ENCODE measurements at places on chromosomes 2 and 18.

- DNase-seq, result no peak
Observed at GRCh38 chr2:120014226-120014980, 1.5 kb downstream of the EPB41L5 start.

GRCh38 chr2:224883700-224884099 lies 158.6 kb downstream of the DOCK10 start:
- DNase-seq, result no peak

DNA sequence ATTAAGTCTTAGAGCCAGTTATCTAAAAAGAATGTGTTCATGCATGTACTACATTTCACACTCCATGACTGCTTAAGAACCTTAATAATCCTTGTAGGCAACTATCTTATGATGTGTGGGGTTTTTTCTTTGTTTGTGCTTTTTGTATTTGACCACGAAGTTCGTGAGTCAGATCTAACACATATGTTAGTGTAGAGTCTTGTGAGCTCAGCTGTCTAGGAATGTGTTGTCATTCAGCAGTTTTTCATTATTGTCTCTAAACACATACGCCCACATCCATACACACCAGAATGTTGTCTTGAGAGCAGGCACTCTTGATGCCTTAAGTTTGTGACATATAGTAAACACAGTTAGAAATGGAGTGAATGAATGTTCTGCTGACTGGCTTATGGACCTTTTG lies 38.4 kb downstream of the CAB39 start:
- DNase-seq, result no peak

DNA sequence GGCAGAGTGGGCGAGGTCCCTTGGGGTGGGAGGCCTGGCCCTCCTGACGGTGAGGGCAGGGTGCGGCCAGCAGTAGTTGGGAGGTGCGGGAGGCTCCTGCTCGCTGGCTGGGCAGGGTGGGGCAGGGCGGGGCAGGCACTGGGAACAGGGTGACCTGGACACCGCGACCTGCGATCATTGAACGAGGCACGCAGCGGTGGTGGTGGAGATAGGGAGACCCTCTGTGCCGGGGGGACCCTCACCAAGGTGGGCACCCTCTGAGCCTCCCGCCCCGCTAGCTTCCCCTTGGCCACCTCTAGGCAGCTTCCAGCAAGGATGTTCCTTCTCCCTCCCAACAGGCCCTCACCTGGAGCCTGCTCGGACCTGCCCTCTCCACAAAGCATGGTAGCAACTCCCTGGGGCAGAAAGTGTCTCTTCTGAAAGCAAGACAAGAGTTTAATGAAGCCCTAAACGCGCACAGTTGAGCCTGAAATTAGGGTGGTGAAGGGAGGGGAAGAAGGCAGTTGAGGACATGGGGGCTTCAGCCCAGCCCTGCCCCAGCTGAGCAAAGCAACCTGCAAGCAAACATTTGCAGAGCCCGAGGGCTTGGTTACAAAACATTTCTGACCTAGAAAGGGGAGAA lies 15.4 kb upstream of the FOSL2 start:
- no peak for DNase-seq

DNA sequence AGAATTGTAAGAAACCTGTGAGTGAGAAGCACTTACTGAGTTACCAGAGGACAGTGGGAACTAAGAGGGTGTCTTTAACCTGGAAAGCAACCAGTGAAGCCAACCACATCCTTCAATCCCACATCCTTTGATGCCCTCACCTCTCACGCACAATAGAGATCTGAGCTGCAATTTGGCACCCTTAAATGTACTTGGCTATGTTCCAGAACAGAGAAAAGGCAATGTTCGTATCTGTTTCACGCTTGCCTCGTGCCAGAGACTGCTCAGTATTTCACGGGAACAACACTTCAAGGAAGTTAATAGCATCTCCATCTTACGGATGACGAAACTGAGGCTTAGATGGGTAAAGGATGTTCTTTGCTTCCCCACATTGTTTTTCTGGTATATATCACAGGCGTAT lies 167.4 kb downstream of the DPP10 start:
- DNase-seq, result no peak

GRCh38 chr18:55419132-55419946 lies 168.7 kb downstream of the TCF4 start:
- DNase-seq, result no peak

DNA sequence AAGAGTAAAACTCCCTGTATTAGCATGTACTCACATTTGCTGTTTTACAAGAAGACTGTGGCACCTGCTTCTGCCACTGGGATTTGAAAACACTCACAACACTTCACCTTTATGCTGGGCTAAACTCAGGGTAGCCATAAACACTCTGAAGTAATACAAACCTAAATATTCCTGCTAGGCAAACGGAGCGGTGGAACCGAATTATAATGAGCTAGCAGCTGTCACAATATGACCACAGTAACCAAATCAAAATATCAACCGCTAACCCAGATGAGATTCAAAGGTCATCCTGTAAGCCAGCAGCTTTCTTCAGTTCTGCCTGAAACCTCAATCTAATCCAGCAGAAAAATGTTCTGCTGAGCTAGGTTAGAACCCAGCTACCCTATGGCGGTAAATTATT lies 132.1 kb downstream of the TCF4 start:
- no peak for DNase-seq

- DNase-seq, result no peak
Observed at GRCh38 chr2:170930991-170931266, 1.9 kb downstream of the GORASP2 start.

GRCh38 chr18:44409515-44409914 lies 271.2 kb upstream of the SETBP1 start:
- DNase-seq, result no peak

GRCh38 chr2:170332676-170333402 lies 154.9 kb downstream of the MYO3B start:
- DNase-seq, result no peak

DNA sequence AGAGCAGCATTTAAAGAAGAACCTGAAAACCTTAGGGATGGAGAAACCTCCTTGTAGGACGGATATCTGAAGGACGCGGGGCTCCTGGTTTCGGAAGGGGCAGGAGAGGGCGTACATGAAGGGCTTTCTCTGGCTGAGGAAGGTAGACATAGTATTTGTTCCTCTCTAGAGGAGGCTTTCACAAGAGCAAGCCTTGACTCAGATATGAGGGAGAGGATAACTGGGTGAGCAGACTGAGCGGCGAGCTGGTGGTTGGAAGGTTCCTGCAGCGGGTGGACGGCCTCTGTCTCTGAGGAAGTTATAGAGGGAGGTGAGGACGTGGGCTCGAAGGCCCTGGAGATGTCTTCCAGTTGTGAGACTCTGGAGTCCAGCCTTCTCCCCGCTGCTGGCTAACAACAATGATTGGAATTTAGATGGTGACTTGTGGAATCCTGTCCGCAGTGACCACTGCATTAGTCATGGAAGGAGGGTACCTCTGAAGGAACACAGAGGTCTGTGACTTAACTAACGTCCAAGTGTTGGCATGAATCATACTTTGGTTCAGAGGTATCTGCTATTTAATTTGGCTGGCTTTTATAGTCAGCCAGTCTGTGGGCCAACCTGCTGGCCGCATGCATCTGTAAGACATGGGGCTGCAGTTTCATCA lies 80.9 kb downstream of the ASAP2 start:
- DNase-seq, result no peak

GRCh38 chr2:3354986-3355385 lies 22.6 kb downstream of the EIPR1 start:
- DNase-seq, result no peak

- no peak for DNase-seq
Observed at GRCh38 chr2:37300146-37300545, 24.5 kb downstream of the PRKD3 start.

DNA sequence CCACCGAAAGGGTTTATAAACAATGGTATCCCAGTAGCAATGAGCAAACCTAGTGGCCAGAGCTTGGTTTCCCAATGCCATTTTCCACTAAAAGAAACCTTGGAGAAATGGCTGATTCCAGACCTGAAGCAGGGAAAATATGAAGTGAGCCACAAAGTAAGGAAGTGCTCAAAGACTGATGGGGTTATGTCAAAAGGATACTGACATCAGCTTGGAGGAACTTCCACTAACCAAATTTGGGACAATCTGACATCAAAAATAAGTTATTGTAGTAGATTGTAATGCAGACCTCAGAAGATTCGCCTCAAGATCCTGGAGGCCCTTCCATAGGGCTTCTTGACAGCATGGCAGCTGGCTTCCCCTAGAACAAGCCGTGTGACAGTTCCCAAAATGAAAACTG lies 79.4 kb upstream of the SP3 start:
- DNase-seq, result no peak

DNA sequence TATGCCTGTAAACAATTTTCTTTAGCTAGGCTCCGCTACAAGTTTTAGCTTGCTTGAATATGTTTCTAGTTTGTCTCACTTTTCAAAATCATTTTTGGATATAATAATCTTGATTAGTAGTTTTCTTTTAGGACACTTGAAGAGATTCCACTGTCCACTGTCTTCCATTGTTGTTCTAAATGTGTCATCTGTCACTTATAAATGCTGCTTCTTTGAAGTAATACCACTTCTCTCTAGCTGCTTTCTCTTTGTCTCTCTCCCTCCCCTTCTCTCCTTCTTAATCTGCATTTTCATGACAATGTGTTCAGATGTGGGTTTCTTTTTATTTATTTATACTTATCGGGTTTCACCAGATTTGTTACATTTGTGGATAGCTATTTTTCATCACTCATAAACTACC lies 73.7 kb upstream of the DPP10 start:
- DNase-seq, result no peak

DNA sequence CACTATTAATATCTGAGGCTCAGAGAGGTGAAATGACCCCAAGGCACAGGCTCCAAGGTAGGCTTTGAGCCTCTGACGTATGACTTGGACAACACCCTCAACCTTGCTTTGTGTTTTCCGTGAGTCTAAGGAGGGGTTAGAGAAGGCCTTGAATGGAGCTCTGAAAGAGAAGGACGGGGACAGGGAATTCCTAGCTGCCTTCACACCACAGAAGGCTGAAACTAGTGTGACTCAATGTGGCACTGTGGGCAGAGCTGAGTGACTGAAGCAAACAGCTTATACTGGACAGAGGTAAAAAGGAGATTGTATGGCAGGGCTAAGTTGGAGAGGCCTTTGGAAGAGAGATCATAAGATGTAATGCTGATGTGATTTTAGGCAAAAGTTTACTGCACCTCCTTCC lies 3.5 kb upstream of the NCK2 start:
- DNase-seq, result no peak

GRCh38 chr2:174172802-174173355 lies 75.5 kb downstream of the OLA1 start:
- DNase-seq, result no peak
